Right cardiac atrium (tissue), 5 donors: ENCODE measurements at places on chromosomes 13 and 19. TPM values are rescaled to one million over a fixed set of nuclear protein-coding genes. Genes with fewer than 3 reads are reported as not detected.

GRCh38 chr13:113931841-113932459, 41.9 kb downstream of the C13orf46 start:
- DNase-seq: no peak

DNA sequence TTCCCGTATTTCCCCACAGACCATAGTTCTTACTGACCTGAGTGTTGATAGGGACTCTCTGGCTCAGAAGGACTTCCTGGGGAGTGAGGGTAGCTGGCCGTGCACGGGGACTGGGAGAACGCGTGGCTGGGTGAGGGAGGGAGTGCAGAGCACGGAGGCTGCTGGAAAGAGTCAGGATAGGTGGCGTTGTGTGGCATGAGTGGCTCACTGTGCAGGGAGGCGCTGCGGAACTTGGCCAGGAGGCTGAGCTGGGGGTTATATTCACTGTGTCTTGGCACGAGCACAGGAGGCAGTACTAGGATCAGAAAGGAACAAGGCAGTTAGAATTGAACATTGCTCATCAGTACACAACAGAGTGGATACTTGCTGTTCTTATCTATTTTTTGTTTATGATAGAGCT, 47.4 kb downstream of the SMAD9 start:
- no peak for DNase-seq

DNA sequence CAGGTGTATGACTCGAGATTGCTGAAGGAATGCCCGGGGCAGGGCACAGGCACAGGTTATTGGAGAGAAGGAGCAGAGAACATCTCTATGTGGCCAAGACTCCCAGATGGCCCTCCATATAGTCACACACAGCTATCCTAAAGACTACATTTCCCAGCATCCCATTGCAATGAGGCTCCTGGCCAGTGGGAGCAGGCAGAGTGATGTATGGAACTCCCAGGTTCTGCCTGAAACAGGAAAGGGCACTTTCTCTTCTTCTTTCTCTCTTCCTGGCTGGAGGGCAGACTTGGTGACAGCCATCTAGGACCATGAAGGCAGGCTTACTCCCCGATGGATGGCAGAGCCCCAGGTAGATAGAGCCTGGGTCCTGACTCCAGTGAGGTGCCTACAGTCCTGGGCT, 13.5 kb downstream of the PPP1R13L start:
- no peak for DNase-seq

ZNF443 gene
- 1.7 TPM for polyA plus RNA-seq
